ENCODE measurements at places on chromosomes 3 and 15. TPM values are rescaled to one million over a fixed set of nuclear protein-coding genes. Genes with fewer than 3 reads are reported as not detected.

- DNase-seq, result no peak
Measured at GRCh38 chr3:34077417-34078195, 279.2 kb downstream of the PDCD6IP start.

DNA sequence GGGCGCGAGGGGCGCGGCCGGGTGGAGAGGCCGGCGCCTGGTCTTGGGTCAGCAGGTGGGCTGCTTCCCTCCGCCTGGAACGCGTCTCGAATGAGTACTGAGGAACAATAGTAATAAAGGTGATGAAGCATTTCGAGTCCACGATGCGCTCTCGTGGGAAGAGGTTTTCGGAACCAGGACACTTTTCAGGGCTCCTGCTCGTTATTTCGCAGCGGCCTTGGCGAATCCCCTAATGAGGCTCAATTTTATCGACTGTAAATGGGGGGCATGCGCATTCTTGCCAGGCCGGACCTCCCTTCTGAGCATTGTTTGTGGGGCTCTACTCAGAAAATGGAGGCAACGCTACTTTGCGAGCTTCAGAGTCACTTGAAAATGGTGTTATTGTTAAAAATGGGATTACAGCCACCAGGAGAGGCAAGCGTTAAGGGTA lies 1.2 kb downstream of the NR2C2 start:
- DNase-seq, result no peak

- DNase-seq, result no peak
Measured at GRCh38 chr15:99387421-99388168, 136.3 kb downstream of the LRRC28 start.

GRCh38 chr3:126998728-126999127 lies 15.8 kb downstream of the PLXNA1 start:
- DNase-seq, result no peak

The SPINT1 gene
- 1.8 TPM for total RNA-seq

The TMEM158 gene
- 1.0 TPM for total RNA-seq

DNA sequence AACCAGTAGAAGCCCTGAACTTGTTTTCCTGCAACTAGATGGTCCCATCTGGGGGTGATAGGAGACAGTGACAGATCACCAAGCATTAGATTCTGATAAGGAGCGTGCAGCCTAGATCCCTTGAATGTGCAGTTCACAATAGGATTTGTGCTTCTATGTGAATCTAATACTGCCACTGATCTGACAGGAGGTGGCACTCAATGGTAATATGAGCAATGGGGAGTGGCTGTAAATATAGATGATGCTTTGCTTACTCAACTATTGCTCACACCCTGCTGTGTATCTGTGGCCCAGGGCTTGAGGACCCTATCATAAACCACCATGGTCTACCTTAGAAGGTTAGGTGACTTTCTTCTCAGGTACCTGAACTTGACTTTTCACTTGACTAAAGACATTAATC lies 417.1 kb upstream of the ARHGEF26 start:
- no peak for DNase-seq

DNA sequence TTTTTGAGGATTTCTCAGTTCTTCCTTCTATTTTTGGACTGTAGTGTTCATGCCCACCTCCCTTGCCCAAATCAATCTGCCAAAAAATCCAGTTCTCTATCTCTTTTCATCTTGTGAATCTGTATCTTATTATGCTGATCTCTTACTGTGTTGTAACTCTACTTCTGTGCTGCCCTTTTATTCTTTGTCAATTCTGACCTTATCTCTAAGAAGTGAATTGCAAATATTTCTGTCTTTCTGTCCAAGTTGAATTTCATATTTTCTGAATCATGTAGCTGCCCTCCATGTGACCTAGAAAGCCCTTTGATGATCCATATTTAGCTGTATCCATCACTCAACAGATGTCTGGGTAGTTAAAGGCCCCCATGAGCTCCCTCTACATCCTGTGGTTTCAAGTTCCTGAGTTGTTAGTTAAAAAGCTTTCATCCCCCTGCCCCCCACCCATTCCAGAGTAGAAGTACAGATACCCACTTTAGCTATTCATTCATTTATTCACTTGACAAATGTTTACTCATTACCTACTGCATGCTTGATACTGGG lies 33.6 kb upstream of the ETV5 start:
- no peak for DNase-seq
